NCI-H1417 (cell line): ENCODE measurements at places on chromosomes 5 and 9.

- DNase-seq = peak; percentile 32
These were observed 390.8 kb downstream of the DTWD2 start for GRCh38 chr5:118597543-118597942.

- no peak for DNase-seq
These were observed 159.9 kb downstream of the FANCC start for GRCh38 chr9:95157481-95158151.

DNA sequence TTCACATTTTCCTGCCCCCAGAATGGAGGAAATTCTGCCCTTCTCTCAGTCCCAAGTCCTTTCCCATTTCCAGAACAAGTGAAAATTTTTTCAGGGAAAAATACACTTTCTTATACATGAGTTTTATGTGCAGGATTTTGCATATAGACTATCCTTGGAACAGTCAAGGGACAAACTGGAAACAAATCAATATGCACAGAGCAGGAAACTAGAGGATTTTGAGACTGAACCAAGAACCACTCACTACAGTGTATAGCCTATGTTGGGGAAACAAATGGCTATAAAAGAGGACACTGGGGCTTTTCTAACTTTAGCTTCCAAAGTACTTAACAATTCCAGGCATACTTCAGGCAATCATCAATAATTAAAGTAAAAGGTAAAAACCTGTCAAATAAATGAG, 1036.1 kb upstream of the ARRDC3 start:
- DNase-seq = no peak

- DNase-seq = no peak
These were observed 80.6 kb downstream of the FBXO4 start for GRCh38 chr5:42005561-42006153.

- DNase-seq = no peak
These were observed 421.7 kb downstream of the SPATA31D1 start for GRCh38 chr9:82410306-82410705.
